ENCODE measurements at places on chromosomes 6 and 20.

DNA sequence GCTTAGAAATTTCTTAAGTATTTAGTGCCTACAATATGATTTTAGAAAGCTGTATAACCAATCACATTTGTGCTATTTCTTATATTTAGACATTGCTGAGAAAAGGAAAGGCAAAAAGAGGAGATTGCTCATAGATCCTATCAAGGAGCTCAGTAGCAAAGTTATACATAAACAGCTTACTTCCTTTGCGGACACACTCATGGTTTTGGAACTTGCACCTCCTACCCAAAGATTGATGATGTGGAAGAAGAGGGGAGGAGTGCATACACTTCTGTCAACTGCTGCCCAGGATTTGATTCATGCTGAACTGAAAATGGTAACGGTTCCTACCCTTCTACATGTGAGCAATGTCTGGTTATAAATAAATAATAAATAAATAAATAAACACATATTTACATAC, 16.7 kb downstream of the RAD21L1 start:
- DNase-seq = no peak

DNA sequence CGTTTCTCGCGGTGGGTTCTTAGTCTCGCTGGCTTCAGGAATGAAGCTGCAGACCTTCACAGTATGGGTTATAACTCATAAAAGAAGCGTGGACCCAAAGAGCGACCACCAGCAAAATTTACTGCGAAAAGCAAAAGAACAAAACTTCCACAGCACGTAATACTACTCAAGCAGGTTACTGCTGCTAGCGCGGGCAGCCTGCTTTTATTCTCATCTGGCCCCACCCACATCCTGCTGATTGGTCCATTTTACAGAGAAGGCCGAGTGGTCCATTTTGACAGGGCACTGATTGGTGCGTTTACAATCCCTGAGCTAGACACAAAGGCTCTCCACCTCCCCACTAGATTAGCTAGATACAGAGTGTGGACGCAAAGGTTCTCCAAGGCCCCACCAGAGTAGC, 17.4 kb downstream of the LY86 start:
- no peak for DNase-seq

DNA sequence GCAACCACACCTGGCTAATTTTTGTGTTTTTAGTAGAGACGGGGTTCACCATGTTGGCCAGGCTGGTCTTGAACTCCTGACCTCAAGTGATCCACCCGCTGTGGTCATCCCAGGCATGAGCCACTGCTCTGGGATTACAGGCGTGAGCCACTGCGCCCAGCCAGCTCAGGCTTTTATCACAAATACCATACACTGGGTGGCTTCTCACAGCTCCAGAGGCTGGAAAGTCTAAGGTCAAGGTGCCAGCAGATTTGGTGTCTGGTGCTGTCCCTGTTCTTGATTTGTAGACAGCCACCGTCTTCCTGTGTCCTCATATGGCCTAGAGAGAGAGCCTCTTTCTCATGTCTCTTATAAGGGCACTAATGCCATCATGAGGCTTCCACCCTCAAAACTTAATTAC, 25.9 kb downstream of the SHLD1 start:
- no peak for DNase-seq

DNA sequence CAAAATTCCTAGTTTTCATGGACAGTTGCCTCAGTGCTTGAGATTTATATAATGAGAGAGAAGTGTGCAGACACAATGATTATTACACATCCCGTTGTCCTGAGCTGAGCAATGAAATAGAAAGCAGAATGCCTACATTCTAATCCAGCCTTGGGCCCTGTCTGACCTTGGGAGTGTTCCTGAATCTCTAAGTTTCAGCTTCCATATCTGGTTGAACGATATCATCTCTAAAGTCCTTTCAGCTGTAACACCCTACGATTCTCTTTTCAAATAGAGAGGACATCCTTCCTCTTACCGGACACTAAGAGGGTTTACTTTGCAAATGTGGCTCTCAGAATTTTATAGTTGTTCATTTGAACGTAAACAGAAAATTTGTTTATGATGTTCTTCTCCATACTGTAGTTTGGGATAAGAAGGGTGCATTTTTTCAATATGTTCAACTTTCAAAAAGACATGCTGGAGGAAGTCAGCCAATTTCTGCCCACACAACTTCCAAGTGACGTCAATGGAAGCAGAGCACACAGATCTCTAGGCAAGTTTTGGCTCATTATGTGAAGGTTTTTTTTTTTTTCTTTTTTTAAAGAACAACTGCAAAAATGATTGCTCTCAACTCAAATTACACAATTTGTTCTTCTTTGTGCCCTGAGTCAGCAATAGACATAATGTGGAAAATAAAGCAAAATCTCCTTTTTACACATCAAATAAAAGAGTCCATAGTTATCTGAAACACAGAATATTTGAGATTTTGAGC, 50.4 kb downstream of the PDE7B start:
- no peak for DNase-seq
